ENCODE measurements at places on chromosomes 3 and 15. TPM values are rescaled to one million over a fixed set of nuclear protein-coding genes. Genes with fewer than 3 reads are reported as not detected.
A peak's percentile ranks its signal among the peaks of the same experiment; 100 is the strongest.

Gene CD96
- total RNA-seq: 228 TPM

Gene NR1I2
- total RNA-seq: 0.49 TPM

DNA sequence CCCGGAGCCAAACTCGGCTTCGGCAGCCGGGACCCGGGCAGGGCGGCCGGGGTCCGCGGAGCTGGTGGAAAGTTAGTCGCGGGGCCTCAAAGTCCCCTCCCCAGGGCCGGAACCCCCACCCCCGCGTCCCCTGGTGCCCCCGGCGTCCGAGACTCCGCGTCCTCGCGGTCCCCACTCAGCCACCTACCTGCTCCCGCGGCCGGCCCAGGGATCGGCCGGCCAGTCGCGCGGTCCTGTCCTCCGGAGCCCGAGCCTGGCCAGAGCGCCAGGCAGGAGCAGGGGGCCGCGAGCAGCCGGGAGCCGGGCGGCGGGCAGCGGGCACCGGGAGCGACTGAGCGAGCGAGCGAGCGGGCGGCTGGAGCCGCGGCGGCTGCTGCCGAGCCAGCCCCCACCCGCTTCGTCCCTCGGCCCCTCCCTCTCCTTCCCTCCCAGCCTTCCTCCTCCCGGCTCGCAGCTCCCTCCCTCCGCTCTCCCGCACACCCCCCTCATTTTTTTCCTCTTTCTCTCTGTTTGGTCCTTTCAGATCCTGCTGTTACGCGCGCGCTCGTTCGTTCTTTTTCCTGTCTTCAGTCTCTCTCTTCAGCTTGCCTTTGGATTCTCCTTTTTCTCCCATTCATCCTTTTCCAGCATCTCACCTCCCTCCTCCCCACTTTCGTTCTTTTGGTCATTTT, at the start of gene MEGF11:
MEGF11 (minus strand) TSS at position 333 of the 671 bp plus-strand sequence. CDS start 125,347 bp downstream, outside the sequence.
- no peak for DNase-seq

GRCh38 chr15:41544650-41545015, 576 bp upstream of the RPAP1 start:
- peak; percentile 17 for DNase-seq

DNA sequence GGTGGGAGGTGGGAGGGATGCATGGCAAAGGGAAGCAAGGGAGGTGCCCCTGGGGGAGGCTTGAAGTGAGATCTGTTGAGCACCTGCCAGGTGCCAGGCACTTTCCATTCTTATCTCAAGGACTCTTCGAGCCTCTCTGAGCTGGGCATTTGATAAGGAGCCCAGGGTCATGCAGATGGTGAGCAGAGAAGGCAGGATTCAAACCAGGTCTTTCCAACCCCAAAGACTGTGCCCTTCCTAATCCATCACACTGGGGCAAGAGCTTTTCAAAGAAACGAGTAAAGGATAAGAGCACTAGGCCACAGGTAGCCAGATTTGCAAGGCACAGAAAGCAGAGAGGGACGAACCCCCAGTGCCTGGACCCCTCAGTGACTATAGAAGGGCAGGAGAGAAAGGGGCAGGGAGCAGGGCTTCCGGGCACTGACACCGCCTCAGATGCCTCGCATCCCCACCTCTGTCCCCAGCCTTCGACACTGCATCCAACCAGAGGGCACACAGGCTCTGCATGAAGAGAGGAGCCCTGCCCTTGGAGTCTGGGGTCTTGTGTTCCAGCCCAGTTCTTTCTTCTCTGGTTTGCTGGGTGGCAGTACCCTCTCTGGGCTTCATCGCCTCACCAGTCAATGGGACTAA, 21.0 kb downstream of the IGDCC4 start:
- DNase-seq: no peak

Data from CD4-positive, alpha-beta memory T cell (primary cell).